ENCODE measurements at places on chromosomes 2 and 18.

DNA sequence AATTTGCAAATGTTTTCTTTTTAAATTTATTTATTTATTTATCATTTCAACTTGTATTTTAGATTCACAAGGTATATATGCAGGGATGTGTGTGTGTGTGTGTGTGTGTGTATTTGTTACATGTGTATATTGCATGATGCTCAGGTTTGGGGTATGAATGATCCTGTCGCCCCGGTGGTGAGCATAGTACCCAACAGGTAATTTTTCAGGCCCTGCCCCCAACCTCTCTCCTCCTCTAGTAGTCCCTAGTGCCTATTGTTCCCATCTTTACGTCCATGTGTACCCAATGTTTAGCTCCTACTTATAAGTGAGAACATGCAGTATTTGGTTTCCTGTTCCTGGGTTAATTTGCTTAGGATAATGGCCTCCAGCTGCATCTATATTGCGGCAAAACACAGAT is 33.0 kb upstream of the KIF5C start:
- no peak for DNase-seq

DNA sequence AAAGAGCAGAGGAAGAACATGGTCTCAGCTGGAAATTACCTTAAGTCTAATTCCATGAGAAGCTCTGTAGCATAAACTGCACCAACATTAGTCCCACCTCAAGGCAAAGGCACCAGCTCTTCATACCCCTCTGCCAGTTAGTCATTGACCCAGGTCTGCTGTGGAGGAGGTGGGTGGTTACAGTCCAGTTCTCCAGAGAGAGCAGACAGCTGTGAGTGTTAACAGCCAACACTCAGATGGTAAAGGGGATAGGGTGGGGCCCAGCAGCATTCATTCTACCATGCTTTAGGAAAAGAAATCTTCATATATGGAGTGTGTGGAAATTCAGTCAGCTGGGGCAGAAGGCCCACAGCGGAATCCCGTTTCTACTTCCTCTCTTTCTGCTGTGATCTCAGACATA is 159.7 kb upstream of the FBXO11 start:
- DNase-seq: no peak

DNA sequence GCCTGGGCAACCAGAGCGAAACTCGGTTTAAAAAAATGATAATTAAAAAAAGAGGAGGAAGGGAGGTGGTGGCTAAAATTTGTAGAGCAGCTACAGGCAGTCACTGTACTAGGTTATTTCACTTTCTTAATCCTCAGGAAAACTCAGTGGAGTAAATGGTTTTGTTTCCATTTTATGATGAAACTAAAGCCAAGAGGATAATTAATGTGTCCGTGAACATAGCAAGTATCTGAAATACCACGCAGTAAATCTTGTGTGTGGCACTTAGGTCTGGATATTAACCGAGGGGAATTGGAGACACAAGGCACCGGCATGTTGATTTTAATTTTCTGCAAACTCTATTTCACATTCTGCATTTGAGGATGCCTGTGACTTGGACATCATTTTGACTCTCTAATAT is 14.5 kb downstream of the SH3BP4 start:
- DNase-seq: no peak

DNA sequence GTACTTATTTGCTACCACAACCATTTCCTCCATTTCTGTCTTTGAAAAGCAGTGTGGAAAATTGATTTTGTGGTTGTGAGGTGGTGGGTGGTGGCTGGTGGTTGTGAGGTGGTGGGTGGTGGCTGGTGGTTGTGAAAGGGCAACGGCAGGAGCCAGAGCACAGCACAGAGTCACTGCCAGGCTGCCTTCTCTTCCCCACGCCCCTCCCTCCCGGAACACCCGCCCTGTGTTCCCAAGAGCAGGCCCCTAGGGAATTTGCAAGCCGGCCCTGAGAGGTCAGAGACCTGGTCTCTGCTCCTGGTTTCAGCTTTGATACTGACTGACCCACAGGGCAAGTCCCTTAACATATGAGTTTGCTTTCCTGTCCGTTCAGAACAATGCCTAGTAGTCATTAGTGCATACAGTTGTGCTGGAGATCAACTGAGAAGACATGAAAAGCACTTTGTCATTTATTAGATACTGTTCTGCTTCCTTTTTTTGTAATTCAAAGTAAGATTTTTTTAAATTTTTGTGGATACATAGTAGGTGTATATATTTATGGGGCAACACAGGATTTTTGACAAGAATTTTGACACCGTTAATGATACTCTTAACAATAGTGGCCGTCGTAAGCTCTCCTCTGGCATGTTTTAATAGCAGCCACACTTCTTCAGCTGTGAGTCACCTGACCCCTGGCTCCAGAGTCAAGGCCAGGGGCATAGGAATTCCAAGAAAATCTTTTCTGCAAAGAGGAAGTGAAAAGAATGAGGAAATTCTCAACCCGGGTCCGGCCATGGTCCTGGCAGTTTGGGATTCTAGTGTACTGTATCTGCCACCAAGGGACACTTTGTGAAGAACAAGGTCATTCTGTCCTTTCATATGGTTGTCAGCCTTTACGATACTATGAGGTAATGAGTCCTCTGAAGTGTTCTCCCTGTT is 53.2 kb downstream of the ITGA6 start:
- peak; percentile 45 for DNase-seq

DNA sequence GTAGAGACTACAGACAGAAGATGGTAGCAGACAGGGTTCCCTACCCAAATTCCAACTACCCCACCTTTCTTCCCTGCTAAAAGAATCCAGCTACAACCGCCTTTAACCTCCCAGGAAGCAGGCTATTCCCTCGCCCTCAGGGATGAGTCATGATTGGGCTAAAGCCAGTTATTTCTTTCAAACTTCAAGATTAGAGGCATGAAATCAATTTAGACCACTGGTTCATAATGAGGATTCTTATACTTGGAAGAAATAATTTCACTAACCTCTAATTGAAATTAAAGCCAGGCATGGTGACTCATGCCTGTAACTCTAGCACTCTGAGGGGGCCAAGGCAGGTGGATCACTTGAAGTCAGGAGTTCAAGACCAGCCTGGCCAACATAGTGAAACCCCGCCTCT is 20.0 kb downstream of the TRIP12 start:
- peak; percentile 84 for DNase-seq

DNA sequence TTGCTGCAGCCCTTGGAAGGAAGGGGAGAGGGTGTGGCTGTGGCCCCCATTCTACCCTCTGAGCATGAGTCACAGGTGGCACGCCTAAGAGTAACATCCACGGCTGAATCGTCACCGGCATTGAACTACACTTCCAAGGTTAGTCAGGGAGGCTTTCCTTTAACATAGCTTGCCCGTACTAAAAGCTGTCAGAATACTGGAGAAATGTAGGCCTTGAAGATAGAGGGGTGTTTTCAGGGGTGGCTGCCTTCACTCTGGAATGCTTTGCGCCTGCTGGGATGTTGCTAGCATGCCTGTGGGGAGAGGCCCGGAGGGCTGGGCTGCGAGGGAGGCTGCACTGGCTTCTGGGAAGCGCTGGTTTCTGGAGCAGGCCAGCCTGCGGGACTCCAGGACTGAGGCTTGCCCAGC is 333.7 kb downstream of the AGAP1 start:
- no peak for DNase-seq

GRCh38 chr2:114108824-114109416 is 219.0 kb downstream of the ACTR3 start:
- DNase-seq: no peak

DNA sequence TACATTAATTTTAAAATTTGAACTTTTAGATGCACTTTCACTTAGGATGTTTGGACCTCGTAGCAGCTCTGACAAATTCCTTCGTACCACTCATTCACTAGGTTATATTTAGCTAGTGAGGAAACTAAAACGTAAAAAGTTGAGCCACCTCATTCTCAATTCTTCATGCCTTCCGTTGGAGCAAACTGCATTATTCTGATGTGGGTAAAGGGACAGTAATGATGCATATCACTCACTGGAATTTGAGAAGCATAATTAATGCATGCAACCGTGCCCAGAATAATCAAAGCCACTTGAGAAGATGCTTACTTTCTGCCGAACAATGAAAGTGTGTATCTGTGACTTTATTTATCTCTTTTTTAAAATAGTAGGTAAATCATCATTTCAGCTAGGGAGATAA is 2.2 kb downstream of the CNOT9 start:
- DNase-seq: no peak

DNA sequence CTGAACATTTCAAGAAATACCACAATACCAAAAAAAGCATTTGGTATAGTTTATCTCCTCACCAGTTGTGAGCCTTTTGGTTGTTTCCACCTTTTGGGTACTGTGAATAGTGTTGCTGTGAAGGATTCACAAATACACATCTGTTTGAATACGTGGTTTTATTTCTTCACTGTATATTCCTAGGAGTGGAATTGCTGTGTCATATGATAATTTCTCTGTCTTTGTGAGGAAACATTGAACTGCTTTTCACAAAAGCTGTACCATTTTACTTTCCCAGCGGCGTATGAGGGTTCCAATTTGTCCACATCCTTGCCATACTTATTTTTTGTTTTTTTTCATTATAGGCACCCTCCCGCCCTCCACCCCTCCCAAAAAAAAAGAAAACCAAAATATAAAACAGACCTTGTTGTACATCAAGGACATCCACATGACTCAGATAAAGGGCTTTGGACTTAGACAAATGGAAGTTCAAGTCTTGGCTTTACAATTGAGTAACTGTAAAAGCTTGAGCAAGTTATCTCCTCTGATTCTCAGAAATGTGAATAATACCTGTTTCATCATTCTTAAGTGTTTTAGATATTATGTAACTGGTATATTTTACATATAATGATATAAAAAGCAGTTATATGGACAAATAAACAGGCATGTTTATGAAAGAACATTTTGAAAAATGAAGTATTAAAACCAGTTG is 19.0 kb downstream of the UBE2E3 start:
- DNase-seq: no peak

- DNase-seq: peak; percentile 82
These were observed 43.0 kb downstream of the ZNF519 start for GRCh38 chr18:14089191-14089590.

- DNase-seq: no peak
These were observed 303.2 kb upstream of the UBE2E3 start for GRCh38 chr2:180677200-180677599.

GRCh38 chr2:201158111-201158929 is 24.6 kb upstream of the CASP10 start:
- DNase-seq: peak; percentile 87

GRCh38 chr2:240237609-240238174 is 97.2 kb upstream of the OTOS start:
- no peak for DNase-seq
